T-helper 2 cell (primary cell): ENCODE measurements at places on chromosomes 6 and 20.

- DNase-seq: no peak
Measured at GRCh38 chr6:145235207-145235606, 500.1 kb downstream of the EPM2A start.

- DNase-seq: no peak
Measured at GRCh38 chr20:31815408-31816188, 3.6 kb upstream of the MYLK2 start.

DNA sequence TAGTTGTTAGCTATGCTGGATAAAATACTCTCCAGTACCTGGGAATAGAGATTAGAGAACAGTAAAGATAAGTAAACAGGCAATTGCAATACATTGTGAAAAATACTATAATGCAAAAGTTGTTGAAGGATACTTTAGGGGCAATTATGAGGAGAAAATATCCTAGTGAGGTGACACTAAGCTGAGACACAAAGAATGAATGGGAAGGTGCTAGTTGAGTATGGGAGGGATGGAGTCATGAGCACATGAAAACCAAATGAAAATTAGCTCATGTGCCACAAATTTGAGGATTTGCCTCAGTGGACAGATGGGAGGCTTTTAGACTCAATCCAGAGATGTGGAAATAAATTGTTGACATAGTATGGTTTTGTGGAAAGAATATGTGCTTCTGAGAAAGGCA, 370.5 kb upstream of the MMS22L start:
- DNase-seq: no peak

GRCh38 chr6:17716221-17716620, 9.5 kb upstream of the NUP153 start:
- no peak for DNase-seq

GRCh38 chr20:63158845-63159244, 57.1 kb downstream of the YTHDF1 start:
- DNase-seq: no peak

DNA sequence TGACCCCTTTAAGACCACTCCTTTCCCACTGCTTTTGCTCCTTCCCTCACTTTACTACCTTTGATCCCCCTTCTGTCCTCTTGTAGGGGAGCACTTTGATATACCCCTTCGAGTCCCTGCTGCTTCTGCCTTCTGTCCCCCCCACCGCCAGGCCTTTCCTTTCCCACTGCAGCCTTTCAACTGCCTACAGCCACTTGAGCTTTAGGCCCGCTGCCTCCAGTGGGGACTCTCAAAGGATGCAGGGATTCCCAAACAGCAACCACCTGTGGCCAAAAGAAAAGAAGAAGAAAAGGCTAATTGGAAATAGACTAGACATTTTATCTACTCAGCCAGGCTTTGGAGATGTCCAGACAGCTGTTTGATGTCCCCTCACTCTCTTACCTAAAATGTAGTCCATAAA, 77.0 kb upstream of the DTNBP1 start:
- DNase-seq: no peak

DNA sequence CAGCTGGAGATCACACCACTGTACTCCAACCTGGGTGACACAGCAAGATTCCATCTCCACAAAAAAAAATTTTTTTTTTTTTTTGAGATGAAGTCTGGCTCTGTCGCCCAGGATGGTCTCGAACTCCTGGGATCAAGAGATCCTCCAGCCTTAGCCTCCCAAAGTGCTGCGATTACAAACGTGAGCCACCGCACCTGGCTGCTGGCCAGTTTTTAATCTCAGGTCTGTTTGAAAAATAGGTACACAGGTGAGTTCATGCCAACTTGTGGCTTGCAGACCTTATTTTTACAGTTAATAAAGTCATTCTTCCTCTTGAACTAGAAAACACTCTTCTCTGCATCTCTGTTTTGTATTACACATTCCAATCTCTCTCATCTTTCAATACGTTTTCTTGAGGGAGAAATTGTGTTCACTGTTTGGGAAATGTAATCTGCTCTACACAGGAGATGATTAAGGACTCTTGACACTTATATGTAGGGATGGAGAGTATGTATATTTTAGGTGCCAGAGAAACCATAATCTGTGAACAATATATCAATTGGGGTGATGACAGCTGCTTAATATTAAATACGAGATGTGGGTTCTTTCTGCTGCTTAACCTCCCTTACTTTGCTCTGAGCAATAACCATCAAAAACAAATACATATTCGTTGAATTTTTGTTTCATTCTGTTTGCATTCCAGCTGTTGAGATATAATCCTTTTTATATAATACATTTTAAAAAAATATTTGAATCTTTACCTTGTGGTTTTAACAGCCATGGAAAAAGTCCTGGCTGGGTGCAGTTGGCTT, 17.7 kb upstream of the RIPOR3 start:
- DNase-seq: no peak

- no peak for DNase-seq
Measured at GRCh38 chr20:34215711-34216381, 25.4 kb upstream of the ASIP start.

GRCh38 chr20:9838035-9838377, 870 bp downstream of the PAK5 start:
- no peak for DNase-seq

GRCh38 chr6:7914311-7914710, 3.7 kb upstream of the TXNDC5 start:
- no peak for DNase-seq

- no peak for DNase-seq
Measured at GRCh38 chr6:45163952-45164766, 164.0 kb upstream of the RUNX2 start.
